C1 segment of cervical spinal cord (tissue), 14 donors: ENCODE measurements at places on chromosomes 12 and 14.

DNA sequence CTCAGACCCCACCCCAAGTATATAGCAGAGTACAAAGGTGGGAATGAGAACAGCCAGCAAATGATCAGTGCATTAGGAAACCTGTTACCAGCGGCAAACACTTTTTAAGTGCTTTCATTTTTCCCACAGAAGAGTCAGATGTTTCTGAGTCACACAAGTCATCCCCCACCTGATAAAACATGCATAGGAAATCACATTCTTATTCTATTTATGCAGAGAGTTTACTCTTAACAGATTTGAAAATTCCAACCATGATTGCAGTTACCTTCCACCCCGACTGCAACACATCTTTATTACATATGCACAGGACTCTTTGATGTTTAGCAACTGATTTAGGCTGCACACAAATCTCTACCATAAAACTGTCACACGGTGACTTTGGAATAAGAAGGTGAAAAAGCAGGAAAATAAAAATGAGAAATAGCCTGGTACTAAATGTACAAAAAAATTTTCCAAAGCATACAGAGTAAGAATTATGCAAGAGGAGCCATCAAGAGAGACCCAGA is 236.4 kb downstream of the PAWR start:
- DNase-seq: no peak

DNA sequence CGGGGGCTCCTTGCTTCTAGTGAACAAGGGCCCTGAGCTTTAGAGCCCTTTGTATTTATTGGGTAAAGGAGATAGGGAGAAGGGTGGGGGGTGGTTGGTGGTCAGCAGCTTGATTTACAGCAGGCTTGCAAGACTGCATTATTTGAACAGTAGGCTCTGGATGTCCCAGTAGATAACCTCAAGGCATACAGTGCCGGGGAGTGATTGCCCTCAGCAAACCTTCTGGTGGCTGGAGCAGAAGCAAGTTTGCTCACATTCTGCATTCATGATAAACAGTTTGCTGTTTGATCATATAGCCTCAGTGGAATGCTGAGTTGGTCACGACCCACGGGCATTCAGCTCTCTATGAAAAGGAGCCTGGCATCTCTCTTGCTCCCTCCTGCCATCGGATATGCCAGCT is 16.5 kb upstream of the MAPKAPK5 start:
- no peak for DNase-seq

DNA sequence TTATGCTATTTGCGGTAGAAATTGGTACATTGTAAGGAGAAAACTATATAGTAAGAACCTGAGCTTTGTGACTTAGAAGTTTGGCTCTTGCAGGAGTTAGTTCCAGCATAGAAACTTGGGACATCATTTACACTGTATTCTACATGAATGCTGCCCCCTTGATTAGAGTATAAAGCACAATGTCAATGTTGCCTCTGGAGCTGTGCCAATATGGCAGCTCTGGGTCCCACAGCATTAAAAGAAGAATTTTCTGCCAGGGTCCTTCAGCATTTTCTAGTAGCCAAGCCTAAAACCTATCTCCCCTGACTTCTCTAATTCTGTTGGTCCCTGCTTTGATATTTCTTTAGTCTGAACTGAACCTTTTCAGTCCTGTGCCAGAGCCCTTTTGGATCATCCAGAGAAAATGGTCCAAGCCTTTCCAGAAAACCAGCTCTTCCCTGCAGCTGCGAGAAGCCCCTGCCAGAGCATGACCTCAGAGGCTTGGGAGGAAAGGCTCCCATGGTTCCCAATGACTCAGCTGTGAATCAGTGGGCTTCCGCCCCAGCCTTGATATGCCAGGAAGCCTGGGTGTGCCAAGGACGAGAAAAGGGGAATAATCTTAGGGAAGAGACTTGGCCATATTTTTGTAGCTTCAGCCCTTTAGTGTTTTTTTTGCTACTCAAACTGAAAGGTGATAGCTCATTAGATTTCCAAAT is 43.2 kb downstream of the PLEKHG7 start:
- no peak for DNase-seq

DNA sequence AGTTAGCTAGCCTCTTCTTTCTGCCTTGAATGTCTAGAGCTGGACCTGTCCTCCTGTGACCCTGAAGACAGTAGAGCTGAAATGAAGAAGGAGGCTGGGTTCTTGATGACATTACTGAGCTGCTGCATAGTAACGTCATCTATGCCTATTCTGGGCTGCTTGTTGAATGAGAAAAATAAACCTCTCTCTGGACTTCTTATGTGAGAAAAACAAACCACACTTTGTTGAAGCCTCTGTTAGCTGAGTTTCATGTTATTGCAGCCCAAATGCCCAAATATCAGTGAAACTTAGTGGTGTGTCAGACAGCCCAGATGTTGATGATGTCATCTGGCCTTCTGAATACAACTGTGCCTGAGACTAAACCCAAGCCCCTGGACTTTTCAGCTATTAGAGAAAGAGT is 67.0 kb upstream of the MAX start:
- DNase-seq: peak; percentile 41

- no peak for DNase-seq
These were observed 363.6 kb downstream of the TMEM132D start for GRCh38 chr12:129540249-129540648.

DNA sequence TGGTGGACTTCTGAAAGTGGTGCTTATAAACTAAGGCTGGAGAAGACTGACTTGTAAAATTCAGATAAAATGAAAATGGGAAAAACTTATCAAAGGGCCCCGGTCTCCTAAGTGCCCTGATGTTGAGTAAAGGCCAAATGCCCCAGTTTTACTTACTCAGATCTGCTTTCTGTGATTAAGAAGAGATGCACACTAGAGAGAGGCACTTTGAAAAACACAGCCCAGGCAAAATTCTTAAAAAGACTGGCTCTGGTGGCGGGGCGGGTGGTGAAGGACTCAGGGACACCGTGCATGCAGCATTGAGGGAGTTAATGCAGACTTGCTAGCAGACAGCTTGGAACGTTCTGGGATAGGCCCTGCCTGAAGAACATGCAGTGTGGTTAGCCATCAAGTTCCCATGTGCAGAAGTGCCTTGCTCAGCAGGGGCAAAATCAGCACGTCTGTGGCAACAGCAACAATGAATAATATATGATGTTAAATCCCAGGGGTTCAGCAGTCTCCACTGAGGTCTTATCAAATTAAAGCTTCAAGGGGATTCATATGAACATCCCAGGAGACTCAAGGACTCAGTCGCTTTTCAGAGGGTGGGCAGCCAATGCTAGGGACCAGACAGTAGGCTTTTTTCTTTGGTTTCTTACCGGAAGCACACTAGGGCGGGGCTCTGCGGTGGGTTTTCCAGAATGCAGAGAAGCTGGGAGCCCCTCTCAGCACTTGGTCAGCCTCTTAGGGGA is 105.0 kb downstream of the DAD1 start:
- DNase-seq: no peak

GRCh38 chr12:6966351-6966750 is 4.1 kb downstream of the PHB2 start:
- DNase-seq: no peak

DNA sequence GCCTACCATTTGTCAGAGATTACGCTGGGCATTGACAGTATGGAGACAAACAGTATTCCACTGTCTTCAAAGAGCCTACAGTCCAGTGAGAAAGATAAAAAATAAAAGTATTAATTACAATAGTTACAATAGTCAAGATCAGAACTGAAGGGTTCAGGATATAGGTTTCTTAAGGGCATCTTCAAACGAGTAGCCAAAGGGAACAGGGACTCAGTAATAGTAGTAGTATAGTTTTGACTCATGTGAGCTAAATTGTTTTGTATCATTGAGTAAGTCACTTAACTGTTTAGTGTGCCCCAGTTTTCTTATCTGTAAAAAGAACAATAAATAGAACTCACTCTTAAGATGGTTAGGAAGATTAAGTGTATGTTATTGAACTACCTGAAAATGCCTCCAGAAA is 123.6 kb downstream of the METTL25 start:
- no peak for DNase-seq

- no peak for DNase-seq
These were observed 146.8 kb upstream of the RASSF8 start for GRCh38 chr12:25811656-25812126.

- peak; percentile 57 for DNase-seq
These were observed 2.0 kb downstream of the BHLHE41 start for GRCh38 chr12:26122681-26123481.

- DNase-seq: no peak
These were observed 31.3 kb upstream of the CMKLR1 start for GRCh38 chr12:108370415-108370814.

- no peak for DNase-seq
These were observed 7.3 kb downstream of the KRT73 start for GRCh38 chr12:52611080-52611468.

- no peak for DNase-seq
These were observed 45.5 kb downstream of the FGD4 start for GRCh38 chr12:32444895-32445294.

DNA sequence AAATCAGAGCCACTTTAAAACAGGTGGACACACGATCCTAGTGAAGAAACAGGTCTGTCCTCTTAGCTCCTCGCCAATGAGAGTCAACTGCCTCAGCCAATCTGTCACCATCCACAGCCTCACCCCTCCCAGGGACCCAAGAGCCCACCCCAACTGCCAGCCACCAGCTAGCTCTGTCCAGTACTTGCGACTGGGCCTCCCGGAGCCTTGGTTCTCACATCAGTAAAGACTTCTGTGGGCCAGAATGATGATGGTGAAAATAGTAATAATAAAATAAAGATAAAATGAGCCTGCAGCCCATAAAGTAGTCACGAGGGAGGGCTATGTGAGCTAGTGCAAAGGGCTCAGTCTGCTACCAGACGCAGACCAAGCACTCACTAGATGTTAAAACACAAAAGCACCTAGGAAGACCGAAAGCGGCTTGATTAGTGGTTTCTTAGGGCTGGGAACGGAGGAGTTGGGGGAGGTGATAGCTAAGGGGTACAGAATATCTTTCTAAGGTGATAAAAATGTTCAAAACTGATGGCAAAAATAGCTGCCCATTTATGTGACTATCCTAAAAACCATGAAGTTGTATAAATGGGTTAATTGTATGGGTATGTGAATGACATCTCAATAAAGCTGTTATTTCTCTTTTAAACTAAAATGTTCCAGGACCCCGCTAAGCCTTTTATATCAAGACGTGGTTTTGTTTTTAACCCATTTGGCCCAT is 39.8 kb downstream of the ACTN1 start:
- no peak for DNase-seq

DNA sequence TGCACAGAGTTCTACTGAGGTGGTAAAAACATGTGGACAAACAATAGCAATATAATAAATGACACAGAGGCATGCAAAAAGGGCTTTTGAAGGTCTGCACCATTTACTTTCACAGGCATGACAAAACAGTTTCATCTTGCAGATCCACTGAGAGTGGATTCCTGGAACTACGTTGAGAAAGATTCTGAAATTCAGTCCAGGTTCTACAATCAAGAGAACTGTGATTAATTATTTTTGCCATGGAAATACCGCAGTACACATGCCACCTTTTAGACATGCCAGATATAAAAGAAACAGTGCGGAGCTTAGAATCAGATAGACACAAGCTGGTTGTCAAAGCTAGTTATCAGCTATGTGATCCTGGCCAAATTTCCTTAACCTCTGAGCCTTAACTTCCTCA is 4.8 kb downstream of the CSRP2 start:
- DNase-seq: no peak

DNA sequence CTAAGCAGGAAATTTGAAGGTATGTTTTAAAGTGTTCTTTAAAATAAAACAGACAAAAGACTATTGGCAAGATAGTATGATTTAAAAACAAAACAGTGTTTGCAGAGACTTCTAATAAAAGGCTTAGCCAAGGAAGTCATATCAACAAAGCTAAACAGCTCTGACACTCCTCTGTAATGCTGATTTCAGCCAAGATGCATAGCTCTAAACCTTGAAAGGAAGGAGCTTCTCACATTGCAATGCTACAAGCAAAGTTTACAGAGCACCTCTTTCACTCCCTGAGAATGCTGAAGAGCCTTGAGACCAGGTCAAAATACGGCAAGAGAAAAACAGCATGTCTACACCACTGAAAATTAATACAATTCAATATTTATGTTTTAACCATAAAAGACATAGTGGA is 51.8 kb downstream of the PARP11 start:
- no peak for DNase-seq

GRCh38 chr12:124218243-124218560 is 76.7 kb upstream of the RFLNA start:
- DNase-seq: no peak

- DNase-seq: no peak
These were observed at the start of gene DPPA3 for GRCh38 chr12:7711133-7711532. TSS of gene DPPA3 (plus strand) at chr12:7711433. CDS start at chr12:7711571, 138 bp downstream.

- DNase-seq: no peak
These were observed 458.9 kb downstream of the NOVA1 start for GRCh38 chr14:26138764-26139445.

DNA sequence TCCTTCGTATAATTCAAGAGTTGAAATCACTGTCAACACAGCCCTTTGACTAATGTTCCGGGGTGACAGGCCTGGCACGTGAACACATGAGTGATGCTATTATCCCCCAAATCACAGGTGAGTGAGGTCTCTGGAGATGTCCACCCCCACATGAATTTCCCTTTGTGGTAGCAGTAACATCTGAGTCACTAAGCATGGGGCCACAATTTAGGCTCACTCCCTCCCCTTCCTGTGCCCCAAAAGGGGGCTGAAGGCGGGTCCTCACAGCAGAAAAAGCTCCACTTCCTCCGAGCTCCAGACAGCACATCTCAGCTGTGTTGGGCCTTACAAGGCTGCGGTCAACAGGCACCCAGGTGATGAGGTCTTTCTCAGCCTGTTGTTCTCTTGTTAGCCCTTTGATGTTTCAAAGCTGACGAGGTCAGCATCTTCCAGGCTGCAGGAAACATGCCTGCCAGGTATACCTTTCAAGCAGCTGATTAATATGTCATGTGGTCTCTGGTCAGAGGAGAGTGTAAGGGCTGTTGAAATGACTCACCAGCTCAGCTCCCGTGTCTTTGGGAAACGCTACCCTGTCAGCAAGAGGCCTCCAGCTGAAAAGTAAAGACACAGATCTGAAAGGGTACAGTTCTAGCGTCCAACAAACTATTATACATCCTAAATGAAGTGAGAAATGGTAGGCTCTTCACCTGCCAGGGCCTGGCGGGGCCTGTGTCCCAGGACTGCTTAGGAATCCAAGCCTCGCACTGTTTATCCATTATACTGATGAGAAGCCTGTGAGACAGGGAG is 107.3 kb downstream of the ZFP36L1 start:
- no peak for DNase-seq

DNA sequence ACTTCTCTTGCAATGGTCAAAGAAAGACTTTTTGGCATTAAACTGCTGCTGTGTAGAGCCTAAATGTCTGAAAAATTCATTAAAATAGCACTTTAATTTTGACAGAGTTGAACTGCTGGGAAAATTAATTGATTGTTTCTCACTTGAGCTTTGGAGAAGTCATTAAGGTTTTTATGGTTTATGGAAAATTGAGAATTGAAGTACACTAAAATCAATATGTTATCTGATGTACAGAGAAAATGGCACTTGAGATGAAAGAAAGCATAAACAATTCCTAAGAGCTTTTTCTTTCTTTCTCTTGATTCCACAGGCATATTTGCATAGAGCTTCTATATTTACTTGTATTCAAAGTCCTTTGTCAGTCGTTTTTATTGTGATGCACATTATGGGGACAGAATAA is 188.5 kb upstream of the CAND1 start:
- no peak for DNase-seq
